ENCODE measurements at places on chromosomes 3 and 15.
A peak's percentile ranks its signal among the peaks of the same experiment; 100 is the strongest.

GRCh38 chr3:18250991-18251390 is 174.1 kb downstream of the SATB1 start:
- DNase-seq, result no peak

DNA sequence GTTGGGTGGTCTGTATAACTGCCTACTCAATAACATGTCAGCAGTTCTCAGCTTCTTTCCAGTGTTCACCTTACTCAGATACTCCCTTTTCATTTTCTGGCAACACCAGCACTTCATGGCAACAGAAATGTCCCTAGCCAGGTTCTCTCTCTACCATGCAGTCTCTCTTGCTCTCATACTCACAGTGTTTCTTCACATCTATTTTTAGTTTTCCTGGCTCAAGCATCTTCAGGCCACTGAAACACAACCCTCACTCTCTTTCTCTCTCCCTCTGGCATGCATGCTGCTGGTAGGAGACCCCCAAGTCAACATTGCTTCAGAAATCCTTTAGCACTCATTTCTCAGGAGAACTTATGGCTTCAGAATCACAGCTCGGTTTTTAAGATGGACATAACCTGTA is at the start of gene CAPN3:
Gene CAPN3, plus strand, starts transcription at position 253 of the 400 bp plus-strand sequence. CDS start 305 bp downstream, outside the sequence.
- no peak for DNase-seq

- no peak for DNase-seq
These were observed 155.3 kb downstream of the SHQ1 start for GRCh38 chr3:72692990-72693389.

DNA sequence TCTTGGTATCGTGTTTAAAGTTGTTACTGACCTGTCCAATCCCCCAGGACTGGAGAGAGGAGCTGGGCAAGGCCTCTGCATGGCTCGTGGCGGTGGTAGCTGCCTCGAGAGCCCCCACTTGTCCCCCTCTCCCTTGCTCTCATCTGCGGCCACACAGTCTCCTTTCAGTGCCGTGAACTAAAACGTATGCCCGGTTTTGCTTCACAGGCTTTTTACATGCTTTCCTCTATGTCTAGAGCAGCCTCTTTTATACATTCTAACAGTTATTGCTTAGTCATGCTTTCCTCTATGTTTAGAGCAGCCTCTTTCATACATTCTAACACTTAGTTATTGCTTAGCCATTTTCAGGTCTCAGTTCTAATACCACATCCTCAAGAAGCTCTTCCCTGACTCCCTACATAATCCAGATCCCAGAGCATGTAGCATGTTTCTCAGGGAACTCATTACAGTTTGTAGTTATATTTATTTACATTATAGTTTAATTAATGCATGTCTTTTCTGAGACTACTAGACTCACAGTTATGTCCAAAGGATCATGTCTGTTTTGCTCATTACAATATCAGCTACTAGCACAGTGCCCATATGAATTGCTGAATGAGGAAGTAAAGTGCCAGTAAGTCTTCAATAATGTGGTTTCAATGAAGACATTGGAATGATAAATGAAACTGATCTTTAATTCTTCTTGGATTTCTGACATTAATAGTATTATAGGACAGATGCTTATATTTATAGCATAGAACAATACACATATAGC is 66.5 kb upstream of the TBL1XR1 start:
- no peak for DNase-seq

- DNase-seq, result no peak
These were observed 32.4 kb downstream of the EPHA3 start for GRCh38 chr3:89139870-89140269.

- no peak for DNase-seq
These were observed 315.9 kb downstream of the ZIC4 start for GRCh38 chr3:147090461-147090860.

GRCh38 chr3:56795097-56795828 is 6.5 kb downstream of the ARHGEF3 start:
- no peak for DNase-seq

GRCh38 chr15:89113296-89114024 is 25.2 kb downstream of the ABHD2 start:
- DNase-seq, result no peak

DNA sequence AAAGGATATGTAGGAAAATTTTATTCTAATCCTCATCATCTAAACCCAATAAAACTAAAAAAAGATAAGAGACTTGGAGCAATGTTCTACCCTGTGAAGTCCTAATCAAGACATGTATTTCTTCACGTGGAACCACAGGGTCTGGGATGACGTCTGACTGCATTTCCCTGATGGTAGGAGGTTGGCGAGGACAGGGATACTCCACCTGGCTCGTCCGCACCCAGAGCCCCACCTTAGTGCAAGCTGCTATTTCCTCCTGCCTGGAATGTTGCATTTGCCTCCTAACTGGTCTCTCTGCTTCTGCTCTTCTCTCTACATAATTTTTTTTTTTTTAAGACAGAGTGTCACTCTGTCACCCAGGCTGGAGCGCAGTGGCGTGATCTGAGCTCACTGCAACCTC is 57.7 kb upstream of the RASGRP1 start:
- DNase-seq, result no peak

DNA sequence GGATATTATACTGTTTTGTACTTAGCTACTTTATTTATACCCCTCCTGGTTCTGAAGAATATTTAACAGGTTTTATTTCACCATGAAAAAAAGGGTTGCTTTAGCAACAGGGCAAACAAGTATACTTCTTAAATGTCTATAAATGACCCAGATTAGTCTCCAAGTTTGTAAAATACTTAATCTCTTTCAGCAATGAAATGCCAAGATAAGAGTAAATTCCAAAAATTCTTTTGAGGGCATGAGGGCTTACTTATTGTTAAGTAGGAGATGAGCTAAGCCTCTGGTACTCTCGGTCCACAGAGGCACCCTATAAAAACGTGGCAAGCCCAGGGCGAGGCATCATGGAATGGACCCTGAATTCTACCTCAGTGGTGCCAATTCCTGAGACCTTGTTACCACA is 264.8 kb upstream of the NSMCE3 start:
- DNase-seq, result no peak

GRCh38 chr3:136653628-136654027 is 98.5 kb downstream of the STAG1 start:
- no peak for DNase-seq

- no peak for DNase-seq
These were observed 116.3 kb upstream of the MEF2A start for GRCh38 chr15:99449514-99449913.

- DNase-seq, result peak; percentile 6
These were observed 171.6 kb downstream of the SV2B start for GRCh38 chr15:91271565-91272153.

GRCh38 chr3:182692695-182693094 is 100.6 kb upstream of the ATP11B start:
- DNase-seq, result no peak

- no peak for DNase-seq
These were observed 111.9 kb upstream of the AGTR1 start for GRCh38 chr3:148585671-148586379.

- no peak for DNase-seq
These were observed 11.3 kb downstream of the PDIA5 start for GRCh38 chr3:123078101-123078500.

- no peak for DNase-seq
These were observed 15.7 kb downstream of the C3orf52 start for GRCh38 chr3:112101916-112102315.

DNA sequence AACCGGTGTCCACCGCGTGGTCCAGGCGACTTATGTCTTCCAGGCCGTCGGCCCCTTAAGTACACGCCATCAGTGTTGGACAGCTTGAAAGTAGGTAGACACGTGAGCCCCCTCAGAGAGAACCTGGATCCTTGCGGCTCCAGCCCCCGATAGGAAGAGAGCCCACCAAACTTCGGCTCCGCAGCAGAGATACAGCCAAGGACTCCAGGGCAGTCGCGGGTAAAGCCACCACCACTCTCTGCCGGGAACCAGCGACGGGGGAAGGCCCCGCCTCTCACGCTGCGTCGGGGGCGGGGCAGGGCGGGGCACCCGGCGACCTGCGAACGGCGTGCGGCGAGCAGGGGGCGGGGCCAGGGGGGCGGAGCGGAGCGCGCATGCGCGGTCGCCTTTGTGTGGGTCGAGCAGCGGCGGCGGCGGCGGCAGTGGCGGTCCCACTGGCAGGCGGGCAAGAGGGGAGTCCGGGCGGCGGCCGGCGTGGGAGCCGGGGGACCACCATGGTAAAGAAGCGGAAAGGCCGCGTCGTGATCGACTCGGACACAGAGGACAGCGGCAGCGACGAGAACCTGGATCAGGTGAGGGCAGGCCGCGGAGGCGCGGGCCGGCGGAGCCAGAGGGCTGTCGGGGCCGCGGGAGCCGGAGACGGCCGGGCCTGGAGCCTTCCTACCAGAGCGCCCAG is at the start of gene RTF1:
Gene RTF1, plus strand, starts transcription at position 354 of the 676 bp plus-strand sequence. Its CDS starts 21 bp downstream, at position 375.
- DNase-seq, result no peak

- DNase-seq, result no peak
These were observed 125.0 kb upstream of the SMAD3 start for GRCh38 chr15:66940368-66940767.

DNA sequence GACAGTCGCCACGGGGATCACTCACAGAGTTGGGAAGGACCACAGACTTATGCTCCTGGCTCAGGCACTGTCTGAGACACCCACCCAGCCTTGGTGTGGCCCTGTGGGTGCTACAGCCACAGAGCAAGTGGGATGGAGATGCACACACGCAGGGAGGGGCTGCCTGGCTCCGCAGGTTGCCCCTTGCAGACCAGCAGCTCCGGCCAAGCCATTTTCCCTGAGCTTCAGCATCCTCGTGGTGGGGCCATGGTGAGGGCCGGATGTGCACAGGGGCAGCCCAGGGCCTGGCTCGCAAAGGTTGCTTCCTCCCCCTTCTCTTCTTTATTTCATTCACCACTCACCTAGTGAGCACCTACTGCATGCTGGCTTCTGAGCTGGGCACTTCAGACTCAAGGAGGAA is 55.4 kb upstream of the GRIP2 start:
- DNase-seq, result no peak

DNA sequence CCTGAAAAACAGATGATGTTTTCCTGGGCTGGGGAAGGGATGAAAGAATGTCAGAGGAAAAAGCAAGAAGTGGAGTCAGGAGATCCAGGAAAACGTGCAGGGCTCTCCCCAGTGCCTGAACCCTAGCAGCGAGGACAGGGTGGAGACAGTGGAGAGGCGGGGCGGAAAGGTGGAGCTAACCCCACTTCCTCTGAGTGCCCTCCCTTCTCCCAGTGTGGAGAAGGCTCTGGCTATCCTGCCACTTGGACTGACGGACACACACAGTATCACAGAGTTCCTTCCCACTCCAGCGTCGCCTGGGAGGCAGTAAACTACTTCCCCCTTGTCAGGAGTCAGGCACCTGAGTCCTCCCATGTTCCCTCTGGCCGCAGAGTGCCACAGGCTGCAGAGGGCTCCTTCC is 125.3 kb upstream of the CHRNA7 start:
- DNase-seq, result no peak

DNA sequence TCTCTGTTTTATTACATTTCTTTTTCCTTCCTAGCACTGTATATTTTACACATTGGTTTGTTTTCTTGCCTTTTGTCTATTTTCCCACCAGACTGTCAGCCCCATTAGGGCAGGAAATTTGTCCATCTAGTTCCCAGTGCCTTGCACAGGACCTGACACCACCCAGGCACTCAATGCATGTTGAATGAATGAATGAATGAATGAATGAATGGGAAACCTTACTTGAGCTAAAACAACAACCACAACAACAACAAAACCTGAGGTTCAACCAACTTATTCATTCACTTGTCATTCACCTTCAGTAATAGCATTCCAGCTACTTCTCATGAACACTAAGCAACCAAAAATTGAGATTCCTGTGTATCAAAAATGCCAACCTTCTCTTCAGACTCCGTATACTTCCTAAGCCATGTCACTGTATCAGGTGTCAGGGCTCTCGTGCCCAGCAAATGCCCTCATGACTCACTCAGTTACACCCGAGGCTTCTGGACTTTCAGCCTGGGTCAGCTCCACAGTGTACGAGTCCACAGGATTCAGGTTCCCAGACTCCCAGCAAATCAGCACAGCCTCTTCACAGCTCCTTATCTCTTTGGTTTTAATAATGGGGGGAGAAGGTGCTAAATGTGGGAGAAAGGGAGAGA is 37.3 kb downstream of the FSD2 start:
- no peak for DNase-seq

GRCh38 chr3:112649478-112649735 is 8.5 kb upstream of the CCDC80 start:
- no peak for DNase-seq

DNA sequence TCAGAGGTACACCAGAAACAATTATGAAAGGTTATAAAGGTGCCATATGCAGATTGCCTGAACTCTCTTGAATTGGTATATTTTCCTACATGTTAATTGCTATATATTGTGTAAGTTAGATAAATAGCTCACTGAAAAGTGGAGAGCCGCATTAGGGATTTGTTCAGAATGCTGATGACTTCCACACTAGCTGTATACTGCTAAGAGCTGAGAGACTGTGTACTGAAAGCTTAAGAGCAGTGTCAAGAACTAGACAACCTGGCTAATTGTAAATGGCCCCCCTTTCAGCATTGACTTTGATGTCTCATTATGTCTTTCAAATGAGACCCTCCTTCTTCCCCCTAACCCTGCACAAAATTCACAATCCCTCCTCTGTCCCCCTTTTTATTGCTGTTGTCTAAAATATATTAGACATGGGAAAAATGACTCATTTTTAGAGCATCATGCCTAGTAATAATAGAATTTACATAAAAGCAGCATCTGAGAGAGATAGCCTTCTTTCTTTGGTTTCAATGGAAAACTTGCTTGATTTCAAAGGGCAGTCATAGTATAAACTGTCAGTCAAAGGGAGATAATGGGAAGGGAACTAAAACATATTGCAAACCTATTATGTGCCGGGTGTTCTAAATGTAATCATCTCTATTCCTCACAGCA is 34.7 kb upstream of the GREM1 start:
- DNase-seq, result no peak

- DNase-seq, result no peak
These were observed 43.9 kb upstream of the RYK start for GRCh38 chr3:134294302-134295280.

- DNase-seq, result no peak
These were observed 436.0 kb upstream of the TPM1 start for GRCh38 chr15:62606376-62607113.

- DNase-seq, result no peak
These were observed 274.0 kb downstream of the RYR3 start for GRCh38 chr15:33584797-33585196.

DNA sequence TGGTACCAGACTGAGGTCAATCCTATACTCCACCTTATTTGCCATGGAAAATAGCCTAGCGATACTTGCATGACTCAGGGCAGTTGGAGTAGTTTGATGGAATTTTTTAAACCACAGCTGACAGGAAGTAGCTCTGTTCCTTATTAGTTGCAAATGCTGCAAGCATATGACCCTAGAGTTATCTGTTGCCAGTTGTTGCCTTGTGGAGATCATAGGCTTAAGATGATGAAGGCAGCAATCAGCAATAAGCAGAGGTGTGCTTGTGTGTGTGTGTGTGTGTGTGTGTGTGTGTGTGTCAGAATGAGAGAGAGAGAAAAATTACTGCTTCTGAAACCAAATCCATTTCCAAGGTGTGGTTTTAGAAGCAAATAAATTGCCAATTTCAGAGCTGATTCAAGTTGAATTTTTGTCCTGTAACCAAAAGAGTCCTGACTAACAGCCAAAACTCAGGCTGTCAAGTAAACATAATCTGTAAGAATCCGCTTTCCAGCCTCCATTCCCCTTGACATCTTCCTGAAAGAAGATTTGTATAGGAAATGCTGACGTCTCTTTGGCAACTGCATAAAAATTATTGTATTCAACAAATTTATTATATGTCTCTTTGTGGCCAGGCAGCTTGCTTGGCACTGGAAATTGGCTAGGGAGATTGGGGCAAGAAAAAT is 141.2 kb downstream of the SERPINI1 start:
- no peak for DNase-seq

- no peak for DNase-seq
These were observed 282.7 kb upstream of the MANF start for GRCh38 chr3:51102396-51102795.

Data from NCI-H2081 treated with DMSO at 0.1 percent for 48 hours (cell line).